ENCODE measurements at places on chromosomes 16 and 17.
A peak's percentile ranks its signal among the peaks of the same experiment; 100 is the strongest.

GRCh38 chr16:31348579-31348978, 6.4 kb upstream of the ITGAX start:
- no peak for DNase-seq

GRCh38 chr17:50986989-50987660, 121.0 kb upstream of the TOB1 start:
- DNase-seq = peak; percentile 45

- no peak for DNase-seq
Measured at GRCh38 chr17:20032636-20033035, 23.5 kb downstream of the SPECC1 start.

- no peak for DNase-seq
Measured at GRCh38 chr17:61149862-61150362, 249.7 kb upstream of the TBX2 start.

GRCh38 chr16:86215979-86216585, 294.2 kb upstream of the FOXF1 start:
- DNase-seq = no peak

Measured in fibroblast of skin of abdomen (primary cell).